ENCODE measurements at places on chromosomes 1 and 21.

- DNase-seq, result peak; percentile 14
Measured at GRCh38 chr1:18907021-18907916, 4.9 kb upstream of the ALDH4A1 start.

DNA sequence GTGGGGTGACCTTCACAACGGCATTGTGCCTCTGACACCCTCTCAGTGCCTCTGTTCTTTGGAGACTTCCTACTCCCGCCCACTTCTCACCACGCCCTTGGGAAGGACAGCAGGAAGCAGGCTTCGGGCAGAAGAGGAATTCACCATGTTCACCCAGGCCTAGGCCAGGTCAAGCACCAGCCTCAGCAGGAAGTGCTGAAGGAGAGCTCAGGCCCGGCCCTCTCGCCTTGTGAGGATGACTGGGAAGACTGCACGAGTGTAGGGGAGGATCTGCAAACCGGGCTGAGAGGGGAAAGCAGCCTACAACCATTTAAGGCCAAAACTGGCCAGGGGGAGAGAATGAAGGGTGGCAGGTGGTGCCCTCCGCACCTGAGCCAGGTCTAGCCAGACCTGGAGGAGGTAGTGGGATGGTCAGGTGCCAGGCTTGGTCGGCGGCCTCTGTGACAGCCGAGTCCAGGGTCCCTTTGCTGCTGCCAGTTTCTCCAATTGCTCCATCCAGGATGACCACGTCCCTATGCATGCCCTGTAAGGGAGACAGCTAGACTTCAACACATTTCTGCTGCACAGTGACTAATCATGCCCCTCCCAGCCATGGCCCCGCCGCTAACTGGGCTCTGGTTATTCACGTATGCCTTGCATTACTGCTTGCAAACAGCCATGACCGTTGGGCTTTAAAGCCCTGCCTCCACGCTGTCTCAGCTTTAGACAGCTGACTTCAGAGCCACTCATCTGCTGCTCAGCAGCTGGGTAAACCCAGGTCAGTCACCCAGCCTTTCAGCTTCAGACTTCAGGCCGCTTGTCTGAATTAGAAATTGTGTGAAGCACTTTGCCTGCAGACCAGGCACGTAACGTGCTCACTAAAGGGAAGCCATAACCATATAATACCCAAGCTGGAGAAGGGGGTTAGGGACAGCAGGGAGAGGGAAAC, 8.9 kb downstream of the MRTO4 start:
- no peak for DNase-seq

GRCh38 chr1:156775799-156776198, 8.5 kb downstream of the PRCC start:
- no peak for DNase-seq

DNA sequence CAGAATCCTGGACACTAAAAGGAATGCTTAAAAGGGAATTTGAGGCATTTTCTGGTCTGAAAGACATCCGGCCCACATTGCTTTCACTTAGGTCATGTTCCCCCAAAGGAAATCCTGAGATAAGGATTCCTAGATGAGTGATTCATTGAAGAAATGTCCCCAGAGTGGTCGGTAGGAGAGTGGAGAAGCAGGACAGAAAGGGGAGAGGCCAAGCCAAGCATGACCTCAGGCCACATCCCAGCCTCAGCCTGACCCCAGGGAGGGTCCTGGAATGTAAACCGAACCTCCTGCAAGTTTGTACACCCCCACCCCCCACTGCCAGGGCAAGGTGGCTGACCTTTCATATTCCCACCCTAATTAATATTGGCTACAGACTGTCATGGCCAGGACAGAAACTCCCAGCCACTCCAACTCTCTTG, 16.6 kb downstream of the HIVEP3 start:
- no peak for DNase-seq

DNA sequence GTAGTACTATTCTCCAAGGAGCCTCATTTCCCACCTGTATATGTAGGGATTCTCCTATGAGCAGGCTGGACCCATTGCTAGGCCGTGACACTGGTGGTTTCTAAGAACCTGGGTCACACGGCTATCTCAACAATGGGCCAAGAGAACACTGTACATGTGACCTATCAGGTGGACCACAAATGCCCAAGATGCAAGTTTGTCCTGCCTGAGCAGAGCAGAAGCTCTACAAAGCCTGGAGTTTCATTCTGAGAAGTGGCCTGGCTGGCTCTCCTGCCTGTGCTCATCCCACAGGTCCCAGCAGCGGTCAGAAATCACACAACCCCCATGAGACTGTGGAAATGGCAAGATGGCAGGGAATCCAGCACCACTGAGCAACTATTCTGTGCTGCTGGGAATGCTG, 17.2 kb downstream of the THEMIS2 start:
- DNase-seq, result no peak

DNA sequence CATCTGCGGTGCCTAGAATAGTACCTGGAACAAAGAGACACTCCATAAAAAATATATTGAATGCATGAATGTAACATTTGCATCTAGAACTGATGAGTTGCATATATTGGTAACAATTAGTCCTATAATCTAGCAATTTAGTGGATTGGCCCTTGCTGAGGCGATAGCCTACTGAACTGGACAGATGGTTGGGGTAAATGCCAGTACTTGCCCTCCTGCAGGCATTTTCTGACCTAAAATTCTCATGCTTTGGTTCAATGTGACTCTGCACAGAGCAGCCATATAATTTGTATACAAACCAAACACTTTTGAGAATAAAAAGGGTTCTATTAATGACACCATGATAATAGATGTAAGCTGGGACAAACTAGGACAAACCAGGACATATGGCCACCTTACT, 313.6 kb downstream of the OLFM3 start:
- no peak for DNase-seq

DNA sequence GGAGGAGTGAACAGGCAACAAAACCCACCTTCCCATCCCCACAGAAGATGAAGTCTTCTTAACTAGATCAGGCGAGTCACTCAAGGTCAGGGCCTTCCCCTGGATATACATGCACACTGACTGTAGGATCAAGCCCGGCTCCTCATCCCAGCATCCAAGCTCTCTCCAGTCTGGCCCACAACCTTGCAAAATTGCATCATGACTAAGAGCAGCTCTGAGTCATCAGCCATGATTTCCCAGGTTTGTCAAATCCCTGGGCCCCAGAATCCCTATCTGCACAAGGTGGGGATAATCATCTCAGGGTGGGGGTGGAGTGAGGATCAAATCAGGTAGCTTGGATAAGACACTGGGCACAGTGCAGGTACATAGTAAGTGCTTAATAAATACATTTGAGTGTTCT, 199.3 kb upstream of the GRIK3 start:
- no peak for DNase-seq

- no peak for DNase-seq
Measured at GRCh38 chr21:19148056-19148455, 744.5 kb upstream of the TMPRSS15 start.

DNA sequence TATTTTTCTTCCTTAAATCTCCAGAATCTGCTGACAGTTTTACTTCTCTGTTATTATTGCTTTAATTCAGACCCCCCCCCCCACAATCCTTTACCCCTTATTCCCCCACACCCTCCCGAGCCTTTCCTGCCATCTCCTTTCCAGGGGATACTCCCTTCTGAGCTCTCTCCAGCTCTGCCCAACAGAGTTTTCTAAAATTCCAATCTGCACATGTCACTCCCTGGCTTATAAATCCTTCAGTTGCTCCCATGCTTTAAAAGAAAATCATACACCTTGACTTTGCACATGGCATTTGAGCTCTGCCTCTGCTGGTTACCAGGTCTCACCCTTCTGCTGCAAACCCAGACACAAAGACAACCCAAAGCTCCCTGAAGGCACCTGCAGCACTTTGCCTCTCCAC, 11.7 kb upstream of the EPS8L3 start:
- no peak for DNase-seq

- DNase-seq, result no peak
Measured at GRCh38 chr1:118660769-118661168, 327.4 kb downstream of the TBX15 start.

- DNase-seq, result peak; percentile 42
Measured at GRCh38 chr21:33136847-33137502, 67.0 kb downstream of the OLIG1 start.

GRCh38 chr1:34164771-34165391, at the start of gene CSMD2:
CSMD2 (minus strand) TSS chr1:34165230; CDS start chr1:34165097, 133 bp downstream.
- DNase-seq, result peak; percentile 63

DNA sequence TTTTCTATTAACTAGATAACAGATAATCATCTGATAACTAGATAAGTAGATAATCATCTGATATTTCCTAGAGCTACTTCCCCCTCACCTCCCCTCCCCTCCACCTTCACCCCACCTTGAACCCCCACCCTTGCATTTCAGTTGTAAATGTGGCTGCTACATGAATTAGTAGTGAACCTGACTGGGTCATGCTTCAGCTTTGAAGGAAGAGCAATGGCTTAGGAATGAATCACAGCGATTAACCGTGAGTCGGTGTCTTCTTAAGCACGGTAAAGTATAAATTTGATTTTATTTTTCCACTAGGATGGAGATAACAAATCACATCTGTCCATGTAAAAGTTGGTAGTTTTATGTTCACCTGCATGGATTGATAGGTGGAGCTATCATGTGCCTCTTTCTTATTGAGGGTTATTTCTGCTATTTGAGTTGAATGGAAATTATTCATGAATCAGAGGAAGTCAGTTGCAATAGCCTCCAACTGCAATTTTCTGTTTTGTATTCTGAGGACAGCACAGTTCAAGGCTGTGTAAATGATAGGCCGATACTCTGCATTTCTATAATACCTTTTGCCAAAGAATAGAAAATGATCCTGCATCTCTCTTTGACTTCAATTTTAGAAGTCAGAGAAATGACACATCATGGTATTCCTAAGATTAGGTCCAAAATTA, 235.0 kb downstream of the PTGER3 start:
- DNase-seq, result no peak

GRCh38 chr1:84347932-84348555, 46.5 kb downstream of the SAMD13 start:
- no peak for DNase-seq

DNA sequence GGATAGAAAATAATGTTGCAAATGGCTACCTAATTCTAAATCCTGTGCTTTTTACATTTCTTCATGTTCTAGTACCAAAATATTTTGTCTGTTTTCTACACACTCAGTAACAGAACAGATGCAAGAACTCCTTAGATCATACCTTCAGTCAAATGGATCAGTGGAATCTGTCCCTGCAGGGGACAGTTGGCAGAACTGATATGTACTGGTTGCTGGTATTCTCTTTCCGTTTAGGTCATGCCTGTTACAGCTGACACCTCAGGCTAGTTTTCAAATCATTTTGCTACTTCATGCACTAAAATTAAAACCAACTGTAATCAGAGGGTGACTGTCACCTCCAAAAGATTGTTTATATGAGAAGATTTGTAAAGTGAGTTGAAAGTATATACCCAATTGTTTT, 109.2 kb downstream of the TNNI3K start:
- no peak for DNase-seq

GRCh38 chr1:191427593-191427992, 730.7 kb upstream of the RGS18 start:
- no peak for DNase-seq

DNA sequence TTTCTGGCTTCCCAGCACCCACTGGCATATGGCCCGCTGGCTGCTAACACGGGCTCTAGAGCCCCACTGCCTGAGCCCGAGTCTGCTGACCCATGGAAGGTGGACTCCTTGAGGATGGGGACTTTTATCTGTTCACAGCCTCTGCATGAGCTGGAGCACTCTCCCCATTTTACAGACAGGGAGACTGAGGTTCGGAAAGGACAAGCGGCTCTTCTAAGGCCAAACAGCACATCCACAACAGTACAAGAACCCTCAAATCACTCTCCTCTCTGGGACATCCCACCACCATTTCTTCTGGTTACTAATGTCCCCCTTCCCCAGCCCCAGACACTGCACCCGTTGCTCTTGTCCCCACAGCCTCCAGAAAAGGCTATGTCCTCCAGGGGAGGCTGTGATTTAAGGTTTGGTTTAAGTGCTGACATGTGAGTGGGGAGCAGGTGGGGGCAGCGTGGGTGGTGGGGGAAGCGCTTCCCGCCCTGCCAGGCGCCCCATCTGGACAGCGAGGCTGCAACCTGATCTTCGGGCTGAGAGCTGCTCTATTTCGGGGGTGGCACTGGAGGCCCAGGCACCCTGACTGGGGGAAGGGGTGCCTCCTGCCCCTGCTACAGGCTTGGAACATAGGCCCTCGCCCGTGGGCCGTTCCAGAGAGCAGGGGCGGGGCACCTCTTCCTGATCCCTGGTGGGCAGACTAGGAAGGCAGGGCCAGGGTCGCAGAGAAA, 104.8 kb upstream of the WNT4 start:
- no peak for DNase-seq

- DNase-seq, result no peak
Measured at GRCh38 chr1:2328676-2329455, 62.5 kb downstream of the MORN1 start.

GRCh38 chr1:194151056-194151455, 964.6 kb upstream of the B3GALT2 start:
- no peak for DNase-seq

DNA sequence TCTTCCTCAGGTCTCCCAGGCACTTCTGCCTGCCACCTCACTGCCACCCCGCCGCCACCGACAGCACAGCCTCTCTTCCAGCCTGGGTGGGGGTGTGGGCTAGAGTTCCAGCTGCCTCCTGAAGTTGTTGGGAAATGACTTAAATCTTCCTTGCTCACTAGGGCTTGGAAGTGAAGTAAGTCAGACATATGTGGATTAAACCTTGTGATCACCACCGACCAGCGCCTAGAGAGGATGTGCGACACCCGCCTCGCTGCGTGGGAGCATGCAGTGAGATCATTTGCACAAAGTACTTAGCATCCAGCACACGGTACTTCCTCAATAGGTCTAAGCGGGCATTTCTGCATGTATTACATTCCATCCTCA, 71.4 kb upstream of the FAM20B start:
- no peak for DNase-seq

GRCh38 chr1:39898191-39898590, 3.5 kb downstream of the MYCL start:
- no peak for DNase-seq

DNA sequence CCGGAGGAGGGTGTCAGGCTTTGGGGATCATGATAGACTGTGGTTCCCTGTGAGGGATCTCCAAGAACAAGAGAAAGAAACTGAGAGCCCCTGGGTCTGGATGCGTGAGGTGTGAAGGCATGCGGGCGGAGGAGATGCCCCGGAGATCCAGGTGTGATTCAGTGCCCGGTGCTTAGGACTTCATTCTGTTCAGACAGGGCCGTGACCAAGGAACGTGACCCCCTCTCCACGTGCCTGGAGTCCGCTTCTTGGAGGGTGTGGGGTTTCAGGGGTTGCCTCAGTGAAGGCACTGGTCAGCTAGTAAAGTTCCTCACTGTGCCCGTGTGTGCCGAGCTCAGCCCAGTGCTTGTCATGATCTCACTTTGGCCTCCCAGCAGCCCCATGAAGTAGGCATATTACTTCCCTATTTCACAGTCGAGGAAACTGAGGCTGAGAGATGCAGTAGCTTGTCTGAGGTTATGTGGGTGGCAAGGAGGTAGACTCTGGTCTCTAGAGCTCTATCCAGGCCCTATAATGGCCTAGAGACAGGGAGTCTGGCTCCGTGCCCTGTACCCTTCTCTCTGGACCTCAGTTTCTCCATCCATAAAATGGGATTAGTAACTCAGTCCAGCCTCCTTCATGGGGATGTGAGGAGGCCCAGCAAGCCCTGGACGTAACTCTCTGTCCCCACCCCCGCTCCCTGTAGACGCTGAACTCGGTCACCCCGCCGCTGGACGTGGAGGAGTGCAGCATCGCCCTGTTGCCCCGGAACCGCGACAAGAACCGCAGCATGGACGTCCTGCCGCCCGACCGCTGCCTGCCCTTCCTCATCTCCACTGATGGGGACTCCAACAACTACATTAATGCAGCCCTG, 81.0 kb downstream of the PTPRU start:
- no peak for DNase-seq

- DNase-seq, result no peak
Measured at GRCh38 chr1:219083631-219084030, 90.0 kb upstream of the LYPLAL1 start.
